ENCODE measurements at places on chromosomes 3 and 15.

- peak; percentile 31 for DNase-seq
These were observed 16.0 kb upstream of the EID1 start for GRCh38 chr15:48861813-48862431.

DNA sequence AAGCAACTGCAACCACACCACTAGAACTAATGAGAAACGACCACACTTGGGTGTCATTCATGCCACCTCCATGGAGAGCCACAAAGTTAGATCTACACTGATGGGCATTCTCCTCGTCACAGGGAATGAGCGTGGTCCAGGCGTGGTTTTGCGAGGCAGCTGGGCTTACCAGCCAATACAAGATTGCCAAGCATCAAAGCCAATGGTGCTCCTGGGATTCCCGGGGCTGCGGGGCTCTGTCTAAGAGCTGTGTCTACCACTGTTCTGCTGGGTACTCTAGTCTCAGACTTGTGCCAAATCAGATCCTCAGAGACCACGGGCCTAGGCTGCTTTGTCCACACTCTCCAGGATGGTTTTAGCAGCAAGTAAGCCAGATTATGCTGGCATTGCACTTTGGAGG lies 43.8 kb downstream of the RAB6B start:
- DNase-seq, result no peak

- no peak for DNase-seq
These were observed 447.8 kb upstream of the PROK2 start for GRCh38 chr3:72232777-72233176.

DNA sequence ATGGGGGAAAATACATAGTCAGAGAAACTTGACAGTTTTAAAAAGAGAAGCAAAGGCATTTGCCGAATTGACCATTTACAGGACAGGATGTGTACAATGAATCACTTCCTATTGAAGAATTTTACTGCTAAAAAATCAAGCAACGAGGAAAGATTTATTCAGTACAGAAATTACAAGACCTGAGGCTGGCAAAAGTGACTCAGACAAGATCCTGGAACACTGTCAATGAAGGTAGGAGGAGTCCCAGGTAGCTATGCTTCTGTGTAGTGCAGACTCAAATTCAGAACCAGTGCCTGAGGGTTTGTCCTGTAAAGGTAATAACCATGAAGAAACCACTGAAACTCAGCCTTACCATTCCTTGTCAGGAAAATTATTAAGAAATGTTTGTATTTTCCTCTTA lies 120.9 kb downstream of the ZMAT3 start:
- DNase-seq, result no peak

DNA sequence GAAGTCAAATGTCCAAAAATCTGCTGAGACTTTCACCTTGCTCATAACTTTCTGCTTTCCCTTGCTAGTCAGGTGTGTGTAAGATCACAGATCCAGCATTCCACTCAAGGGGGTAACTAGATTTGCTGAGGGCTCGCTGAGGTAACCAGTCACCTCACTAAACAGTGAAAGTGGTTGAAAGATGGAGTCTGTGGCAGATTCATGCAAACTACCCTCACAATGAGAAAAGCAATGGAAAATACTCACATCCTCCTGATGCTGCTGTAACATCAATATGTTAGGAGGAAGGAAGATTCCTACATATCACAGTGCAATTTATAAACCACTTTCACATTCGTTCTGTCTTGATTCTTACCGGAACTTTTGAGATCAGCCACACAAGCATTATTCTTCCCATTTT lies 174.3 kb upstream of the BCL6 start:
- no peak for DNase-seq

GRCh38 chr3:72618739-72619138 lies 229.5 kb downstream of the SHQ1 start:
- no peak for DNase-seq

DNA sequence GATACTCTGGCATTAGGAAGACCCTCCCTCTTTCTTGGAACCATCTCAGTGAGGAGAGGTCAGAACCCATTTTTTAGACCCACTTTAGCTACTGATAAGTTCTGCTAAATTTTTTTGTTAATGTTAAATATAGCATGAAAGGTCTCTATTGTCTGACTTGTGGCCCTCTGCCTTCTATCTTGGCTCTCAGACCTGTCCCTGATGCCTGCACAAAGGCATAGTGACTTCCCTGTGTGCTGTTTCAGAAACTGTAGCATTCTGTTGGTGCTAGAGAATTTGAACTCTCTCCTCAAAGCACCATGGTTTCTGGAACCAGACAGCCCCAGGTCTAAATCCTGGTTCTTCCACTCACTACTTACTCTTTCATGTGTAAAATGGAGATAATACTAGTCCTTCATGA lies 15.4 kb downstream of the MAPKBP1 start:
- DNase-seq, result peak; percentile 40

- DNase-seq, result no peak
These were observed 17.8 kb downstream of the ZIC1 start for GRCh38 chr3:147426931-147427330.

DNA sequence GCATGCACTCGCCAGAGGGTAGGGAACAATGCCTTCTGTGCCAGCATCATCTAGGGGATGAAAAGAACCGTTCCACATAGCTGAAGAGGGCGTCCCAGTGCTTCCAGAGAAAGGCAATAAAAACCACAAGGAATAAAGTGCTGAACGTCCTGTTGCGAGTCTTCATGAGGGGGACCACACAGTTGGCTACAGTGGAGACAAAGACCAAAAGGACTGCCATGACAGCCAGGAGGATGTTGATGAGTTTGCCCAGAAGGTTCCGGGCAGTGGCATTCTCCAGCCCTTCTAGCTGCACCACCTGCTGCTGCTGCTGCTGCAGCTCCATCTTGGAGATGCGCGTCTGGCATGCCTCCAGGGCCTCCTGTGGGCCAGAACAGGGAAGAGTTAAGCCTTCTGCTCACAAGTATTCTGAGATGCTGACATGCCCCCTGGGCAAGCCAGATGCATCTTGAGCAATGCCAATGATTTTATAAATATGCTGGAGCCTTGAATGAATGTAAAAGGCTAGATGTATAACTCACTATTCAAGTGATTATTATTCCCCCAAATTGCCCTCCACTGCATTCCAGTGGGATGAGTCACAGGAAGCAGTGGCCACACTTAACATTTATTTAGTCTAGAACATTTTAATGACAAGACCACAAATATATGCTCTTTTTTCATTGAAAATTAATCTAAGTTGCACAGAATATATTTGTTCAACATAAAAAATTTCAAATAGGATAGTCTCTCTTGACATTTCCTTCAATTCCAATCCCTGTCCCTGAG lies 45.1 kb upstream of the PLXND1 start:
- peak; percentile 92 for DNase-seq

DNA sequence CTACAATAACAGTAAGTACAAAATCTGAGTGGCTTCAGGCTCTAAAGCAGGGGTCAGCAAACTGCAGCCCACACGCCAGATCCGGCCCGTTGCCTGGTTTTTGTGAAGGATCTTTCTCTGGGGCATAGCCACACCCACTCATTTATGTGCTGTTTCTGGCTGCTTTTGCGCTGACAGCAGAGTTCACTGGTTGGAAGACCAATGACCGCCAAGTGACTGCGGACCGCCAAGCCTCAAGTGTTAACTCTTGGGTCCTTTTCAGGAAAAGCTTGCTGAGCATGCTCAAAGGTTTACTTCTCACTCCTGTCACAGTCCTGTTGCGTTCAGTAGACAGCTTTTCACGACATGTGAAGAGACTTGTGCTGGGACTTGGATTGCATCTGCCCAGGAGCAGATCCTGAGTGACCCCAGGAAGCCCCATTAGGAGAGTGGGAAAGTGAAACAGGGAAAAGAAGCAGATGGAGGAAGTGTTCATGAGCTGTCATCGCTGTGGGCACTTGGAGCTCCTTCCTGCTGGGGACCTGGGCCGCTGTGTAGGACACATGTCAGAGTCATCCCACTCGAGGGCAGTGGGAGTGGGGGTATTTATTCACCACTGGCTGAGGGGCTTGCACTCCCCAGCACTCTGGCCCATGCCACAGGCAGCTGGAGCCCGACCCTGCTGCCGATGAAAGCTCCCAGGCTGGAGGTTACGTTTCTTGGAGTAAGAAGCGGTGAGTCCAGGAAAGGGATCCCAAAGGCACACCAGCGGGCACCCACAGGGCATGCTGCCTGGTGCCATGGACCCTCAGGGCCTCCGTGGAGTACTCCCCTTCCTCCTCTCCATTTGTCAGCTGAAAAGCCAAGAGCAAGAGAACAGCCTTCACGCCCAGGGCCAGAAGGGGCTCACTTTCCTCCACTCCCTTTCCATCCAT lies 249.1 kb downstream of the PLCL2 start:
- DNase-seq, result no peak

DNA sequence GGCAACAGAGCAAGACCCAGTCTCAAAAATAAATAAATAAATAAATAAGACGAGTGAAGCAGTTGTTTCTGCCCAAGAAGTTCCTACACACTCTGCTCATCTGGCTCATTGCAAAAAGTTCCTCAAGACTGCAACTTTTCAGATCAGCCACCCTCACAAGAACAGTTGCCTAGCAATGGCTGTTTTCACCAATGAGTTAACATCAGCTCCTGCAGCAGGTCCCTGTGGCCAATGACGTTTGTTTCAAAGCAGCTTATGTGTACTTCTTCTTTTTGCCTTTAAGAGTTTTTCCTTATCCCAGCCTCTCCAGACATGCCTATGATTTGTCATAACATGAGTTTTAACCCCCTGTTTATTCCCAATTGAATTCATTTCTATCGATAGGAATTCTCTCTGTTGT lies 118.4 kb upstream of the SPRED1 start:
- DNase-seq, result no peak

- no peak for DNase-seq
These were observed 398.2 kb upstream of the FRG2C start for GRCh38 chr3:75265897-75266296.

DNA sequence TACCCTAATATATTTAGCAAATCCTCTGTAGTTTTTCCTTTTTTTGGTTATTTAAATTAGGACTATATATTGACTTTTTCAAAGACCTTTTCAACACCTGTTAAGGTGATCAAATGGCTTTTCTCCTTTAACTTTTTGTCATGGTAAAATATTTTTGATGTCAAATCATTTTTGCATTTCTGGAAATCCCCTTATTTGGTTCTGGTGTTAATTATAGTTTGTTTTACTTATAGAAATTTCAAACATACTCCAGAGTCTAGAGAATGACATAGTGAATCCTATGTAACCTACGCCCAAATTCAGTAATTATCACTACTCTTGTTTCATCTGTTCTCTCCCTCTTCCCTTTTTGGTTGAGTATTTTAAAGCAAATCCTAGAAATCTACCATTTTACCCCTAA lies 121.3 kb upstream of the TBL1XR1 start:
- DNase-seq, result no peak

- DNase-seq, result no peak
These were observed 57.2 kb downstream of the CHSY1 start for GRCh38 chr15:101194546-101195125.

DNA sequence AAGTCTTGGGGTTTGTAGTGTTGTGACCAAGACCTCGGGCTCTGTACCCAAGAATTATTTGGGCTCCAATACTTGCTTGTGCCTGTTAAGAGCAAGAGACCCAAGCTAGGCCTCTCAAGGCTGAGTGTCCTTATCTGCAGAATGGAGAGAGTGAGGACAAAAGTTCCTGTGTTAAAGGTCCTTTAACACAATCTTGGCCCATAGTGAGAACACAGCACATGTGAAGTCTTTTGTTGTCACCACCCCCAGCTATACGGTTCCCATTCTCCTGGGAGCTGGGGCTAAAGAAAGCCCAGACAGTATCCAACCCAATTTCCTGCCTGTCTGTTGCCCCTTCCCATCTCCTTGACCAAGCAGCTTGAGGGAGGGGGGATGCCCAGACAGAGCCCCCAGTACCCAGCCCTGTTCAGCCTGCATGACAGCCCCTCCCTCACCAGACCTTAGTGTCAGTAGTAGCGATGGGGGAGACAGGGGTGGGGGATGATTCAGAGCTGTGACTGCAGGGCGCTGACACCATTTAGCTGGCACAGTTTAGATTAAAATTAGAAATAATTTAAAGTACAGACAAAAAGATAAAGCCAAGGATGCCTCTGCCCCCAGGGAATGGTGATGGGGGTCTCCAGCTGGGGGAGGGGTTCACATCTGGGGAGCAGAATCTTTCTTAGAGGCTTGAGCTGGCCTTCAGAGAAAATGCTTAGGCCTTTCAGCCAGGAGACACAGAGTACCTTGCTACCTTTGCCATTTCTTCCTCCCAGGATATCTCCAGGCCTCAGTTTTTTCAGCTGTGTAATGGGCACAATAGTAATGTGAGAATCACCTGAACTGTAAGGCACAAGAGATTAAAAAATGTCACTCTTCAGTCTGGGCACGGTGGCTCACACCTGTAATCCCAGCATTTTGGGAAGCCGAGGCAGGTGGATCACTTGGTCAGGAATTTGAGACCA lies 2.7 kb downstream of the PRKCD start:
- no peak for DNase-seq

DNA sequence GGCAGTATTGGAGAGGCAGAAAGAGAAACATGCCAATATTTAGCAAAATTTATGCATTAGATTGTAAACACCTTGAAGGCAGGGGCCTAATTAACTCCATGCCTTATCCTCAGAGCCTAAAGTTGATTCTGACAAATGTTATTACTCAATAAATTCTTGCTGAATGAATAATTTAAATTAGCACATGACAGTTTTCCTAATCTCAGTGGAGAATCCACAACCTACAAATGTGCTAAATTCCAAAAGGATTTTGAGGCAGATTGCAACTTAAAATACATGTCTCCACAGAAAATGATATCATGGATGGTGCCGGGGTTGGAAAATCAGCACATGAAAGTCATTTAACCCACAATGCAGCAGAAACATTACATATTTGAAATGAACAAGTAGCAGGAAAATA lies 41.1 kb upstream of the NANOGP8 start:
- no peak for DNase-seq

- no peak for DNase-seq
These were observed 157.9 kb downstream of the MEX3B start for GRCh38 chr15:81887912-81888311.

DNA sequence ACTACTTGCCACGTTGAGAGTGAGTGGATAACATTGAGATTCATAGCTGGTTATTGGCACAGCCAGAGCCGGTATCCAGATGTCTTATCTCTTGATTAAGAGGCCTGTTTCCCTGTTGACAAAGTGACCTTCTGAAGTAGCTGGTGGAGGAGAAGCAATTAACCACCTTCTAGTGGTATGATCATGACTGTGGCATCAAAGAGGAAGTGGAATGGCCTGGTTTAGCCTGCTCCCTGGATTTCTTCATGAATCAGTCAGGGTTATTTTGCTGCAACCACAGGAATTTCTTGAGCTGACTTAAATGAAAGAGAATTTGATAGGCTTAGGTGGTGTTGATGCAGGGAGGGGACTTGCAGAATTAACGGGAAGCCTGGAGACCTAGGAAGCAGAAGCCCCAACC lies 398.3 kb downstream of the MFSD1 start:
- no peak for DNase-seq

- DNase-seq, result no peak
These were observed 61.0 kb upstream of the AGBL1 start for GRCh38 chr15:86018679-86019078.

DNA sequence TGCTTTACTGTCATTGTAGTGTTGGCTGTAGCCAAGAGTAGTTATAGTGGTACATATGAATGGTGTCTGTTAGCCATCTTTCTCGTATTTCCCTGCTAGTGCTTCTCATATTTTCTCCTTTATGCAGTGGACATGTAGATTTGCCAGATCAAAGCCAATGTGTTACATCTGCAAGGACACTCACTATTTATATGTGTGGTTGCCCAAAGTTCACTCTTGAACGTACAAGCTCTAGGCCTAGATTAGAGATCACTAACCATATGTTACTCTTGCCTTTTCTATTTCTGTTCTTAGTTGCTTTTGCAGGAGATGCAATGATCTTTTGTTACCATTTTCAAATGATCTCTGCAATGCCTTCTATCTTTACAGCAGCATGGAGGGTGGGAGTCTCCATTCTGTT lies 78.4 kb downstream of the CADM2 start:
- DNase-seq, result no peak

GRCh38 chr15:84859144-84859543 lies 25.3 kb upstream of the SLC28A1 start:
- no peak for DNase-seq

Data from COLO829 (cell line).